Urothelium cell line (cell line): ENCODE measurements at places on chromosomes 1 and 21.
A peak's percentile ranks its signal among the peaks of the same experiment; 100 is the strongest.

DNA sequence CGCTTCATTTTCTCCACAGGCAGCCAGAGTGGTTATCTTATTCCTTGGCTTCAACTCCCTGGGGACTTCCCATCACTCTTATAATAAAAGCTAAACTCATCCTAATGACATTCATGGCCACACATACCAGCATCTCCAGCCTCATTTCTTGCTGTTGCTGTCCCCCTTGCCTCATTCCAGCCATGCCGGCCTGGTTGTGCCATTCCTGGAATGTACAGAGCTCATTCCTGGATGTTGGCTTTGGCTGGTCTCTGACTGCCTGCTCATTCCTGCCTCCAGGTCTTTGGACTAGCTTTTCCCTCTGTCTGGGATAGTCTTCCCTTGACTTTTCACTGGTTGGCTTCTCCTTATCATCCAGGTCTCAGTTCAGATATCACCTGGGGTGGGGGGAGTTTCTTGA lies 2.4 kb upstream of the PEF1 start:
- DNase-seq: no peak

GRCh38 chr1:47931395-47931794 lies 65.8 kb downstream of the TRABD2B start:
- peak; percentile 16 for DNase-seq

GRCh38 chr1:208682664-208683013 lies 438.5 kb upstream of the PLXNA2 start:
- no peak for DNase-seq

- peak; percentile 38 for DNase-seq
Observed at GRCh38 chr1:67355745-67356424, 48.2 kb downstream of the IL12RB2 start.

- DNase-seq: no peak
Observed at GRCh38 chr1:150692720-150693119, 4.2 kb downstream of the GOLPH3L start.

- DNase-seq: no peak
Observed at GRCh38 chr21:15210235-15210678, 145.5 kb upstream of the NRIP1 start.

GRCh38 chr1:193525411-193525810 lies 339.0 kb upstream of the B3GALT2 start:
- DNase-seq: no peak

GRCh38 chr21:42843056-42843455 lies 36.3 kb downstream of the WDR4 start:
- no peak for DNase-seq

DNA sequence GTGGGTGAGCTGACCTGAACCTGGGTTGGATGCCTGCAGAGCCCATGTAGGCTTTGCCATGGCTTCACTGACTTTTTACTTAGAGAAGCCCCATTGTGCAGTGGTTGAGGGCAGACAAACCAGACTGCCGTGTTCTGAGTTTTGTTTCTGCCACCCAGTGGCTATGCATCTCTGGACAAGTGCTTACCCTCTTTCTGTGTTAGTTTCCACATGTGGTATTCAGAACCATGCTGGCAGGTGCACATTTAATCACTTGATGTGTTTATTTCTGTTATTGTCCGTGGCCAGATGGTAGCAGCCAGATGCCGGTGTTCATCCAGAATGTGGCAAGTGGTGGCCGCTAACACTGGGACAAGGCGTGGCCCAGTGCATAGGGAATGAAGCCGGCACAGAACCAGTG lies 10.3 kb upstream of the PTPN7 start:
- DNase-seq: no peak

DNA sequence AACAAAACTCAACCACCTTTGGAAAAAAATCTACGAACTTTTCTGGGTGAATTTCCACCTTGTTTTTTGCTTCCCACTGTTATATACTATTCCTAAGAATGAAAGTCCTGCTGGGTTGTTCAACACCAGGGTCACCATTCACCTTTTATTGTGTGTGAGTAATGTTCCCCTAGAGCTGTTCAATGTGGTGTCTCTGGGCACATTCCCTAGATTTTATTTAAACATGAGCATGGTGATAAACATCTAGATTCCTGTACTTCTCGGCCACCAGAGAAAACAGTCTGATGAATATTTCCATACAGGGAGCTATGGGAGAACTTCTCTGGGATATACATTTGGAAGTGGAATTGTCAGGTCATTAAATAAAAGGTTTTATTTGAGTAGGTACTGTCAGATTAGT lies 13.0 kb downstream of the FMN2 start:
- DNase-seq: no peak
